Fibroblast of villous mesenchyme (primary cell): ENCODE measurements at places on chromosomes 1 and 21. TPM values are rescaled to one million over a fixed set of nuclear protein-coding genes. Genes with fewer than 3 reads are reported as not detected.

The RHOU gene
- 2.2 and 2.9 TPM in 2 replicates for total RNA-seq

The CDC42 gene
- 348 and 598 TPM in 2 replicates for total RNA-seq

The LHX4 gene
- 0.32 and 0.86 TPM in 2 replicates for total RNA-seq

The ITLN1 gene
- total RNA-seq = not detected in 2 replicates

The LCE2B gene
- not detected in 2 replicates for total RNA-seq

The OR2G6 gene
- not detected in 2 replicates for total RNA-seq

The TRIM67 gene
- total RNA-seq = not detected in 2 replicates

The OLFML3 gene
- 107 and 134 TPM in 2 replicates for total RNA-seq

The TMEM200B gene
- 14.2 and 14.8 TPM in 2 replicates for total RNA-seq

The MX1 gene
- total RNA-seq = 15.1 and 16.0 TPM in 2 replicates

The PEX10 gene
- 28.9 and 34.1 TPM in 2 replicates for total RNA-seq

The DEPDC1 gene
- 12.6 and 30.2 TPM in 2 replicates for total RNA-seq

The CD5L gene
- not detected in 2 replicates for total RNA-seq

The FAM177B gene
- total RNA-seq = not detected in 2 replicates

The TRAF3IP3 gene
- total RNA-seq = not detected in 2 replicates

The WLS gene
- 66.1 and 83.8 TPM in 2 replicates for total RNA-seq

The RNF115 gene
- 16.4 TPM in 2 replicates for total RNA-seq

The OSCP1 gene
- total RNA-seq = 6.0 and 8.1 TPM in 2 replicates

The CHIA gene
- not detected in 2 replicates for total RNA-seq

The STRIP1 gene
- 48.3 and 52.2 TPM in 2 replicates for total RNA-seq

The CYP2J2 gene
- total RNA-seq = under 0.01 TPM in 1 of 2 replicates, not detected in the other

The ALG14 gene
- 4.7 and 6.4 TPM in 2 replicates for total RNA-seq

The TCP10L gene
- total RNA-seq = 0.32 TPM in 1 of 2 replicates, not detected in the other

The ZNF648 gene
- not detected in 2 replicates for total RNA-seq
